Transverse colon (tissue), 4 donors: ENCODE measurements at places on chromosomes 4 and X. TPM values are rescaled to one million over a fixed set of nuclear protein-coding genes. Genes with fewer than 3 reads are reported as not detected.
A peak's percentile ranks its signal among the peaks of the same experiment; 100 is the strongest.

DNA sequence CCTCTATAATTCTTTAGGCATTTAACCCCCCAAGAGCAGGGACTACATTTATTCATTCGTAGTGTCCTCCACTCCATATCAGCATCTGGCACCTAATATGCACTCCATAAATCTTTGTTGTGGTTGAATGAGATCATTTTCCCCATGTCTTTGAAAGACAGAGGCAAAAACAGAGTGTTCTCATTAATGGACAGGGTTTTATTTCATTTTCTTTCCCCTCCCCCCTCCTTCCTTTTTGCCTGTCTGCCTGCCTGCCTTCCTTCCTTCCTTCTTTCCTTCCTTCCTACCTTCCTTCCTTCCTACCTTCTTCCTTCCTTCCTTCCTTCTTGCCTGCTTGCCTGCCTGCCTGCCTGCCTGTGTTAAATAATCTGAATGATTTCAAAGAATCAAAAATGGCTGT, 83.2 kb downstream of the SHROOM3 start:
- no peaks in the 10 kb centered on the region for H3K27me3 ChIP-seq
- H3K27ac ChIP-seq = no peak overlapping the region
- H3K36me3 ChIP-seq = no peaks in the 10 kb centered on the region
- H3K4me3 ChIP-seq = no peak overlapping the region
- DNase-seq = no peak
- no peaks in the 10 kb centered on the region for H3K4me1 ChIP-seq

GRCh38 chr4:150886597-150886996, 128.5 kb downstream of the LRBA start:
- H3K27ac ChIP-seq = no peak overlapping the region
- H3K36me3 ChIP-seq = no peaks in the 10 kb centered on the region
- H3K27me3 ChIP-seq = no peaks in the 10 kb centered on the region
- no peak overlapping the region for H3K4me3 ChIP-seq
- no peak for DNase-seq
- no peaks in the 10 kb centered on the region for H3K4me1 ChIP-seq

GRCh38 chrX:65894133-65894532, 145.7 kb downstream of the VSIG4 start:
- no peak overlapping the region for H3K27ac ChIP-seq
- H3K4me3 ChIP-seq = no peak overlapping the region
- no peaks in the 10 kb centered on the region for H3K4me1 ChIP-seq
- peak; percentile 17 for DNase-seq

DNA sequence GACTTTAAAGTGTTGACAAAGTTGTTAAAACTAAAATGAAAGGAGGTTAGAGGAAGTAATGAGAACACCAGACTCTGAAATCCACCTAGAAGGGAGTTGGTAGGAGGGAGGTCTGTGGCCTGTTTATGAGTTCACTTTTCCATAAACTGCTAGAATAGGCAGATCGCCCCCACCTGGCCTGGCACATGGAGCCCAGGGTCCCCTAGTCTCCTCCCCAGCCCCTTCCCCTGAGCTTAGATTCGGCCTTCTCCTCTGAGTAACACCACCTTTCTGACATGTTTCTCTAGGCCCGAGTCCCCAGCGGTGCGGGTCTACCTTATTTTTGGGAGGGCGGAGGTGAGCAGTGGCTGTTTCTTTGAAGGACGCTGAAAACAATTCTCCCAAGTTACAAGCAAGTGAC, 54.5 kb upstream of the FAT1 start:
- H3K27me3 ChIP-seq = no peaks in the 10 kb centered on the region
- DNase-seq = no peak
- H3K36me3 ChIP-seq = no peaks in the 10 kb centered on the region
- H3K27ac ChIP-seq = no peak overlapping the region
- no peaks in the 10 kb centered on the region for H3K4me1 ChIP-seq

DNA sequence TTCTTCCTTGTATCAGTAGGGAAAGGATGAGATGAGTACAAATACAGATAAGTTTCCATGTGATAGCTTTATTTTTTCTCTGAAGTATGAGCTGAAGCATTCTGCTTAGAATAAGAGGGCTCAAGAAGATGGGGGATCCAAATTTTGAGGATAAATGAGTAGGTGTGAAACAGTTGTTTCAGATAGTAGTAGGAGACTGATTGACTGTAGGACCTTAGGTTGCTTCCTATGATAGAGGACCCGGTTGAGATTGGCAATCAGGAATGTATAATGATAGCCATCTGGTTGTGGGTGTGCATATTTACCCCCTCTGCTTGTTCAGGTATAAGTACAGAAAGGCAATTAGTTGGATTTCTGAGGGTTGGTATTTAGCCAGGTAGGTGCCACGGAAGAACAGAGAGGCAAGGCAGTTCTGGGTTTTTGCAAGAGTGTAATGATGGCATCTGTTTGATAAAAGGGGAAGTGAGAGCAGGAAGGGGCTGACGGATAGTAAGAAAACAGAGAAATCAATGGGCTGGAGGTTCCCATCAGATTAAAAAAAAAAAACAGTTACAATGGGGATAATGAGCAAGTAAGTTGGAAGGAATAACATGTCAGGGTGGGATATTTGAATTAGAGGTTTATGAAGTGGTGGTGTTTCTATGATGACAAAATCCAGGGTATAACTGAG, 13.7 kb downstream of the OCRL start:
- H3K4me1 ChIP-seq = no peaks in the 10 kb centered on the region
- no peak for DNase-seq
- H3K4me3 ChIP-seq = no peak overlapping the region
- H3K36me3 ChIP-seq = no peaks in the 10 kb centered on the region

- H3K4me1 ChIP-seq = no peaks in the 10 kb centered on the region
- no peak for DNase-seq
- H3K36me3 ChIP-seq = no peaks in the 10 kb centered on the region
- no peaks in the 10 kb centered on the region for H3K27me3 ChIP-seq
- no peak overlapping the region for H3K4me3 ChIP-seq
- H3K27ac ChIP-seq = no peak overlapping the region
Observed at GRCh38 chrX:111567542-111568255, 56.3 kb downstream of the SERTM2 start.

DNA sequence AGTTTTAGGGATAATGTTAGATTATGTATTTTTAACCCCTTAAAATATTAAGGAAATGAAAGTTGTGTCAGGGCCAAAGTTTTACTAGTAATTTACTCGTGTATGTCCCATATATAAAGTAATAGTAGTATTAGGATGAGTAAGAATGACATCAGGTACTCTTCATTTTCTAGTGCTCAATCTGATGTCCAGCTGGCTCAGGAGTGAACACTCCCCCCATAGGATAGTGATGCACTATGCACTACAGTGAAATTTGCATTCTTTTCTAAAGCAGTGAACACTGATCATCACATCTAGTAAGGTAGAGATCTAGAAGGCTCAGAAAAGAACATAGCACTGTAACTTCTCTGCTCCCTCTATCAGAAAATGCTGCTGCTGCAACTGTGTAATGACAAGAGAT, 409.7 kb downstream of the GLUD2 start:
- H3K4me3 ChIP-seq = no peak overlapping the region
- no peaks in the 10 kb centered on the region for H3K36me3 ChIP-seq
- DNase-seq = no peak
- no peaks in the 10 kb centered on the region for H3K4me1 ChIP-seq

DNA sequence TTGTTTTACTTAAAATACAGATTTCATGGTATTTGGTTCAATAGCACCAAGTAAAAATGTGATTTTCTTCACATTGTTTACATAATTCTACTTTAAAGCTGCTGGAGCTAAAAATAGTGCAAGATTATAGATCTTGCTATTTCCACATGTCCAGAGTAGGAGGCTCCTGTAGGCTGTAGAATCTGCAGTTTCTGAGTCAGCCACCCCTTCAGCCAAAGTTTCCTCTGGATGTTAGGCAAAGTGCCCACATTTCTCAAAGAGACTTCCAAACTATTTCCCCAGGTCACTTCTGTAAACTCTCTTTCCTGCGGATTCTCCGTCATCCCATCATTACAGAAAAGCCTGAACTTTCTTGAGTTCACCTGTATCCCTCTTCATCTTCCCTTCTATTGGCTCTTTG, 342.5 kb upstream of the FSTL5 start:
- no peaks in the 10 kb centered on the region for H3K4me1 ChIP-seq
- H3K36me3 ChIP-seq = no peaks in the 10 kb centered on the region
- H3K4me3 ChIP-seq = no peak overlapping the region
- no peak overlapping the region for H3K27ac ChIP-seq
- H3K27me3 ChIP-seq = no peaks in the 10 kb centered on the region

Gene ATG4A
- total RNA-seq = 20.9 TPM

Gene CD99L2
- 22.4 TPM for total RNA-seq

Gene TREX2
- total RNA-seq = 0.55 TPM

Gene DRD5
- total RNA-seq = not detected
